Head of caudate nucleus (tissue), 42 donors: ENCODE measurements at places on chromosomes 6 and 20.

DNA sequence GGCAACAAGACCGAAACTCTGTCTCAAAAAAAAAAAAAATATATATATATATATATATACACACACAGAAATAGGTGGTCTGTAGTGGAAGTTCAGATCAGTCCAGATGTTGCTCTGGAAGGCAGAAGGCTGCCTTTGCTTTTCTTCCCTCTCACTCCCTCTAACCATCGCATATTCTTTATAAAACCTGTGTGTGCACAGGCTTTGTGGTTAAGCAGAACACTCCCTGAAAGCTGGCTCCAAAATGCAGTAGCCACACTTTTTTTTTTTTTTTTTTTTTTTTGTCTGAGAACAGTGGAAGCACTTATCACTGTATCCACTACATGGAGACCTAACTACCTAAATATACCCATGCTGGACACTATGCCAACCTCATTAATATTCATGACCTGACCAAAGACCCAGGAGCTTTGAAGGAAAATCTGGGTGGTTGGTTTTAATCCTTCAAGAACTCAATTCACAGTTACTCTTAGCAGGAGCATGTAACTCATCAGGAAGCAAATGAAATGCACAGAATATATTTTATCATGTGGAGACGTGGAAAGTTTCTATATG is 20.0 kb upstream of the GFOD1 start:
- no peak for DNase-seq

GRCh38 chr20:62010551-62011402 is 54.9 kb downstream of the TAF4 start:
- peak; percentile 87 for DNase-seq

- no peak for DNase-seq
These were observed 3.1 kb downstream of the ZCCHC3 start for GRCh38 chr20:300345-300990.

- DNase-seq: no peak
These were observed 26.7 kb upstream of the TFAP2B start for GRCh38 chr6:50791900-50792508.

DNA sequence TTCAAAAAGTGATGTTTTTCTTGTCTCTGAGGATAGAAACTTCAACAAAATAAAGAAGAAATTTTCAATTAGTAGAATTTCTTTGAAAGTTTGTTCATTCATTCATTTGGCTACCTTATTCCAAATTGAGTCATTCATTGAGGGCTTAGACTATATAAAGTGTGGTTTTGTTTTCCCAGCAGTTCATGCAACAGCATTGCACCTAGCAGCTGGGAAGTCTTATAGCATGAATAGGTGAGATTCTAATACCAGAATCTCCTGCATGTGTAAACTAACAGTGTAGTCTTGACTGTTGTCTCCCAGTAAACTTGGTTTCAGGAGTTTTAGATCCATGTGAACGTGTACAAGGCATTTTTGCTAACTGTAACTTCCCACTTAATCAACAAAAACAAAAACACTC is 7.1 kb downstream of the ESR1 start:
- DNase-seq: no peak

GRCh38 chr6:130574146-130574545 is 208.3 kb downstream of the TMEM200A start:
- DNase-seq: no peak

DNA sequence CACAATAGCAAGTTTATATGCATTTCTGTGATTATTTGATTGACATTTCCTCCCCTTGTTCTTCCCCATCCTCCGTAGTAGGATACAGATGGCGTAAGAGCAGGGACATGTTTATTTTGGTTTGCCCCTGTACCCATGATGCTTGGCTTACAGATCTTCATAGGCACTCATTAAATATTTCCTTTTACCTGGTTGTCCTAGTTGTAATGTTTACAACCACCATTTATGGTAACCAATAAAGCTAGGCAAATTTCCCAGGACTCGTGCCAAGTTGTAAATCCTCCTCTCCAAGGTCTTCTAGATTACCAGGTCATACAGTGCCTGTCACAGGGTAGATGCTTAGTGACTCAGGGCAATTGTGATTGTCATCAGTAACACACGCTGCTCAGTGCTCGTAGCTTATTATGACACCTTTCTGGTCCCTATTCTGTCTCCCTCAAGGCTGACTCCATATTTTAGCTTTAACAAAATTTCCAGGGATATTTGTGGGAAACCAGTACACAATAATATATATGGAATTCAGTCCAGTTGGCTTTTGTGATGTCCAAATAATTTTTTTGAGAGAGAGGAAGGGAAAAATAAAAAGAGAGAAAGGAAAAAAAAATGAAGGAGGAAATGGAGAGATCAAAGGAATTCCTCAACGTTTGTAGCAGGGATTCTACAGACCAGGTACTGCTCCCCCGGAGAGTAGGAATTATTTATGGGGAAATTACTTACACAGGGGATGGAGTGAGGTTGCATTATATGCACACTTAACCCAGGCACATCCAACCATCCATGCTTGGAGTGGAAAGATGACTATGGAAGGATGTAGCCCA is 24.6 kb downstream of the CYP24A1 start:
- no peak for DNase-seq

DNA sequence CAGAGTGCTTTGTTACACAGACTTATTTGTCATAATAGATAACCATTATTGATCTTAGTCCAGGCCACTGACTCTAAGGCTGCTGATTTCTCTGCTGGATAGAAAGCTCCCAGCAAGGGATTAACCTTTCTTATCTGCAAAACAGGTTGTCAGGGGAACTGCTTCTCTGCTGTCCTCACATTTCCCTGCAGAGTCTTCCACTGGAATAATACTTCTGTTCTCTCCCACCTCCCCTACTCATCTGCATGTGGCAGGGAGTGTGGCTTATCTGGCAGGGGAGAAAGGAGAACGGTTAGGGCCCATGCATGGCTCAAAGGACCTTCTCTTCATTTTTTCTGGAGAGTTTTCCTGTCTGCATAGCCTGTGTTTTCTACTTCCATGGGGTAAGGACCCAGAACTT is 86.2 kb downstream of the LAMP5 start:
- DNase-seq: no peak

GRCh38 chr6:4902363-4902762 is 101.5 kb downstream of the RPP40 start:
- no peak for DNase-seq

DNA sequence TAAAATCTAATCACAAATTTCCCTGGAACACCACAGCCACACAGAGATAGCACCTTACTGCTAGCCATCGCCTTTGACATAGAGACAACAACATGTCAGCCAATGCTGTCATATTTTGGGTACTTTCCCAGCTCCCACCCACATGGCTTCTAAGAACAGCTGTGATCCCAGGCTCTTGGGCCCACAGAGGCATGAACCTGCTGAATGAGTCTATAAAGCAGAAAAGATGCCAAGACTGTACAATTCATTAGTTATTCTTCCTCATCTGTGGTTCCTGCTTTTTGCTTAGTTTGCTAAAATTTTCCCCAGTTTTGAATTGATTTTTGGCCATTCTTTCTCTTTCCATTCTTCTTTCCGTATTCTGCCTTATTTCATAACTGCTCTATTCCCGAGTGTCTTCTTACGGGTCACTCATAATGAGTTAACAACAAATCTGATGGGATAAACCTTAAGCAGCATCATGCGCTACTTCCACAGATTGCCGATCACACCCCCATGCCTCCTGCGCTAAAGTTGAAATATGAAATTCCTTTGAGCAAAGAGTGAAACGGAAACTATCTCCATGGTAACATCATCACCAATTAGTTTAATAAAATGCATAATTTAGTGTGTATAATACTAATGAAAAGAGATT is 327.3 kb upstream of the HSF2 start:
- DNase-seq: no peak

DNA sequence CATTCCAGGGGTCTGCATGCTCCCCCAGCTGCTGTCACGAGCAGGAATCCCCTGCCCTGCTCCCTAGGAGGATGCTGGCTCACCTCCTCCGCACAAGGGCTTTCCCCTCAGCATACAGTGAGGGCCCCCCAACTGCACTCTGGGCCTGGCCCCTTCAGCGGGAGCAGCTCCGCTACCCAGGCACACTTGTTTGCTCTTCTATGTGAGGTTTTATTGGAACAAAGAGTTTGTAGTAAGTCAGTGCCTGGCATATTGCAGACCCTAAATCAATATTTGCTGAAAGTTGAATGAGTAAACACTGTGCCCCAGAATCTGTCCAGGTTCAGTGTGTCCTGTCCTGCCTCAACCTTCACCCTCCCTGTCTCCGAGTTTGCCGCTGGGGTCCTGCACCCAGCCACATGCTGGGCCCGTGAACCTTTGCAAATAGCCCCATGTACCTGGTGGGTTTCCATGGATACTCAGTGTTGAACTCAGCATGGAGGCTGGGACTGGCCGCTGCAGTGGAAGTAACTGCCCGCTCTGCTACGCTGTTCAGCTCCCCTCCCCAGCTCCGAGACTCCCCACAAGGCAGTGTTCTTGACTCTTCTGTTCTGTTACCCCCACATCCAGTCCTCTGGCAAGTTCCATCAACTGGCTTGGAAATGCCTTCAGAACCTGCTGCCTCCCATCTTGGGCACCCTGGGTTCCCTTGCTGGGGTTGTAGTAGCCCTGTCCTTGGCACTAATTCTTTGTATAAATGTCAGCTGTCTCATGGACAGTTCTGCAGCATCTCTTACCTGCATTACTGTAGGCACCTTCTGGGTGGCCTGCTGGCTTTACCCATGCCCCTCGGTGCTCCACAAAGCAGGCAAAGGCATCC is 15.7 kb downstream of the SLC22A1 start:
- no peak for DNase-seq

- DNase-seq: peak; percentile 89
These were observed 35.7 kb upstream of the HLA-E start for GRCh38 chr6:30453508-30454116.
